ENCODE measurements at places on chromosomes 5 and 9. TPM values are rescaled to one million over a fixed set of nuclear protein-coding genes. Genes with fewer than 3 reads are reported as not detected.

The CRHBP gene
- total RNA-seq = 5.0 TPM

The SLC28A3 gene
- total RNA-seq = 1.4 TPM

The PAPPA gene
- 8.9 TPM for total RNA-seq

DNA sequence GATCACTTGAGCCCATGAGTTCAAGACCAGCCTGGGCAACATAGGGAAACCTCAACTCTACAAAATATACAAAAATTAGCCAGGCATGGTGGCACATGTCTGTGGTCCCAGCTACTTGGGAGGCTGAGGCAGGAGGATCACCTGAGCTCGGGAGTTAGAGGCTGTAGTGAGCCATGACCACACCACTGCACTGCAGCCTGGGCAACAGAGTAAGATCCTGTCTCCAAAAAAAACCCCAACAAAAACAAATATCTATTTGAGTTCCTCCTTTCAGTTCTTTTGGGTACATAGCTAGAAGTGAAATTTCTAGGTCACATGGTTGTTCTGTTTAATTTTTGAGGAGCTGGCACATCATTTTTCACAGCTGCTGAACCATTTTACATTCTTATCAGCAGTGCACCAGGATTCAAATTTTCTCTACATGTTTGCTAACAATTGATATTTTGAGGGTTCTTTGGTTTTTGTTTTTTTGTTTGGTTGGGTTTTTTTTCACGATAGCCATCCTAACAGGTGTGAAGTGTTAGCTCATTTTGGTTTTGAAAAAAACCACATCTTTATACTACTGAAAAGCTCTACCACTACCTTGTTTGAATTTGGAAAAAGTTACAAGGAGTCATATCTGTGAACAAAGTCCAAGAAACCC, 176.9 kb upstream of the SLC12A2 start:
- DNase-seq = no peak
- no peak overlapping the region for H3K27ac ChIP-seq
- H3K36me3 ChIP-seq = no peaks in the 10 kb centered on the region
- H3K4me1 ChIP-seq = no peaks in the 10 kb centered on the region
- H3K27me3 ChIP-seq = no peaks in the 10 kb centered on the region

GRCh38 chr9:105830461-105830860, 136.1 kb downstream of the TMEM38B start:
- H3K36me3 ChIP-seq = no peaks in the 10 kb centered on the region
- no peaks in the 10 kb centered on the region for H3K27me3 ChIP-seq
- DNase-seq = no peak
- H3K4me3 ChIP-seq = no peak overlapping the region
- no peak overlapping the region for H3K27ac ChIP-seq

DNA sequence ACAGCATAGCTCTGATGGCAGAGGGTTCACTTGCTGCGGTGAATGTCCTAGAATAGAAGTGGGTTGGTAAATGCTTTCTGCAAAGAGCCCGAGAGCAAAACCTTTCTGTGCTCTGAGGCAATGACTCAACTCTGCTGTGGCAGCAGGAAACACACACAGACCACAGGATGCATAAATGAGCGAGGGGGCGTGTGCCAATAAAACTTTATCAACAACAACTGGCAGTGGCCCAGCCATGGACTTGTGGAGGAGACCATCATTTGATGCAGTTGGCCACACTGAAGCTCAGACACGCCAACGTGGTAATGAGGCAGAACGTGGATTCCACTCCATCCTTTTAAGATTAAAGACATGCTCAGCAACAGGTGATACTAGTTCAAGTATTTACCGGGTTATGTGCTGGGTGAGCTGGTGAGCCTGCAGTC, 6.8 kb downstream of the MRPL36 start:
- H3K36me3 ChIP-seq = no peaks in the 10 kb centered on the region
- DNase-seq = no peak
- no peak overlapping the region for H3K4me3 ChIP-seq

DNA sequence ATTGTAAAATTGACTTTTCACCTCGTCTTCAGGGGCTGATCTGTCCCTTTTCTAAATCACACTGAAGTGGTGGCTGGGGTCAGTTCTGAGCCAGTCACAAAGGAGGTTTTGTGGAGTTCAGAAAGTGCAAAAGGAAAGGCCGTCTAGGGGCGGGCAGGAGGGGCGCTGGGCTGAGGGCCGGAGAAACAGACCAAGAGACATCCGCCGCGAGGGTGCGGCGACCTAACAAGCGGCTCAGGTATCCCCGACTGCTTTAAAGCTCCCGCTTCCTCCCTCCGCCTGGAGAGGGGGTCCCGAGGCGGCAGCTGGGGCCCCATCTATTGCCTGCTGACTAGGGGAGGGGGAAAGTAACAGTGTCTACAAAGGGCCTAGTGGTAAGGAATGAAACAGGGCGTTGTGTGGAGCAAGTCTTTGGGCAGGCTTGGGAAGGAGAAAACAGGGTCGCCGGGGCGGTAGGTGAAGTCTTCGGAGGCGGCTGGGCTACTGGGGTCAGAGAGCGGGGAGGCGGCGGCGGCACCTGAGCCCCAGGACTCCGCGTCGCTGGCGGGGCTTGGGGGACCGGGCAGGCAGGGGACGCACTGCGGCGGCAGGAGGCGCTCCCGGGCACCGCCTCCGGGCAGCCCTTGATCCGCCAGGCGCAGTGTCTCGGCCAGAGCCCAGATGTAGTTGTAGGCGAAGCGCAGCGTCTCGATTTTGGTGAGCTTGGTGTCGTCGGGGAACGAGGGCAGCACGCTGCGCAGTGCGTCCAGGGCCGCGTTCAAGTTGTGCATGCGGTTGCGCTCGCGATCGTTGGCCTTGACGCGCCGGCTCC, 950 bp downstream of the NEUROG1 start:
- peak; percentile 27 for DNase-seq
- peaks cover 100% of the 10 kb centered on the region for H3K27me3 ChIP-seq

DNA sequence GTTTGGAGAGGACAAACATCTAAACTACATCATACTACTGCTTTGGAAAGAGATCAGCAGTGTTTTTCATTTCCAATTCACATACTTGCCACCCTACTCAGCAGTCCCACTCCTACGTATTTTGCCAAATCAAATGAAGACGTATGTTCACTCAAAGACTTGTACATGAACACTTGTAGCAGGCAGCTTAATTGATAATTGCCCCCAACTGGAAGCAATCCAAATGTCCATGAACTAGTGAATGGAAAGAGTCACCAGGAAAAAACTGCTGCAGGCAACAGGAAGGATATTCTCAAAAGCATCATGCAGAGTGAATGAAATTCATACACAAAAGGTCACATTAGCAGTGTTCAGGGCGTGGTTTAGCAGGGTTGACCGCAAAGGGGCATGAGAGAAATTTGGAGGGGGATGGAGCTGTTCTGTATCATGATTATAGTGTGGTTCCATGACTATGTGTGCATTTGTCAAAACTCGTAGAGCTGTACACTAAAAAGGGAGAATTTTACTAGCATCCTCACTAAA, 38.8 kb downstream of the PAEP start:
- H3K4me3 ChIP-seq = no peak overlapping the region
- no peaks in the 10 kb centered on the region for H3K27me3 ChIP-seq
- DNase-seq = no peak
- H3K36me3 ChIP-seq = no peaks in the 10 kb centered on the region
- H3K27ac ChIP-seq = no peak overlapping the region

DNA sequence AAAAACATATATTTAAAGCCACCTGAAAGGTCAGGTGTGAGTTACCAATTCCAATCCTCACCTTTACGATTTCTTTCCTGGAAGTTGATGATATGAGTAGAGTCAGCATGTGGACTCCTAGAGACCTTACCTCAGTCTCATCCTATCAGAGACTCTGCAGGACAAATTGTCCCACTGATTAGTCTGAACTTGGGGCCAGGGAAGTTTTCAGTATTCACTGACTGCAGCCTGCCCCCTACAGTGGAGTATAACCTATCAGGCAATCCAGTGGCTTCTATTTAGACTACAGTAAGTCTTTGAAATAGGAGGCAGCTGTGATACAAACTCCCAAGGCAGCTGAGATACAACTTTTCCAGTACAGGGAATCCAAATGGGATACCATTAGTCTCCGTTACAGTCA, 449.4 kb upstream of the CDH10 start:
- no peak overlapping the region for H3K4me3 ChIP-seq
- H3K27me3 ChIP-seq = no peaks in the 10 kb centered on the region
- H3K4me1 ChIP-seq = no peaks in the 10 kb centered on the region
- no peak overlapping the region for H3K27ac ChIP-seq
- no peak for DNase-seq

- no peak overlapping the region for H3K4me3 ChIP-seq
- peaks cover 11% of the 10 kb centered on the region for H3K4me1 ChIP-seq
- no peaks in the 10 kb centered on the region for H3K36me3 ChIP-seq
These were observed 3.7 kb upstream of the CAMK2A start for GRCh38 chr5:150293091-150293941.

GRCh38 chr9:126860757-126861466, 473 bp downstream of the ZBTB34 start:
- H3K4me1 ChIP-seq = peaks cover 11% of the 10 kb centered on the region
- H3K27ac ChIP-seq = peak overlapping the region; percentile 94
- no peaks in the 10 kb centered on the region for H3K36me3 ChIP-seq
- H3K27me3 ChIP-seq = no peaks in the 10 kb centered on the region
- DNase-seq = no peak

- H3K27me3 ChIP-seq = no peaks in the 10 kb centered on the region
- H3K4me1 ChIP-seq = no peaks in the 10 kb centered on the region
- H3K27ac ChIP-seq = no peak overlapping the region
- H3K36me3 ChIP-seq = no peaks in the 10 kb centered on the region
- no peak for DNase-seq
- H3K4me3 ChIP-seq = no peak overlapping the region
These were observed 59.2 kb upstream of the IL17B start for GRCh38 chr5:149438281-149438680.

Data from hepatocyte (in vitro differentiated cells).